ENCODE measurements at places on chromosomes 1 and 21.

- DNase-seq: peak; percentile 52
Observed at GRCh38 chr1:185238447-185238846, 78.6 kb downstream of the IVNS1ABP start.

- no peak for DNase-seq
Observed at GRCh38 chr1:211632117-211632807, 43.2 kb downstream of the NEK2 start.

- DNase-seq: no peak
Observed at GRCh38 chr1:53705446-53706096, 33.4 kb downstream of the GLIS1 start.

DNA sequence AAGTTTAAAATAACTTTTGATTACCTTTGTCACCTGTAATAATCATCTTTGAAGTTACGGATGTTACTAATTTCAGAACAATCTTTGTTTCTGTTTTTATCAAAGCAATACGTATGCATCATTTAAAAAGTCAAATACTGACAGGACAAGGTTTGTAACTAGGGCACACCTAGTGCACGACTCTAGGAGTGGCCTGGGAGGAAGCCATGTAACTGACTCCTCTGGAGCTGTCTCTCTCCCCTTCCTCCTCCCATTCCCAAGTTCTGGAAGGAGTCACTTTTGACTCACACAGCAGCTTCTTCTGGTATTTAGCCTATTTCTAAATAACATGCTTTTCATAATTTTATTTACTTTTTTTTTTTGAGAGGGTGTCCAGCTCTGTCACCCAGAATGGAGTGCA, 11.8 kb upstream of the RAP1GAP start:
- DNase-seq: peak; percentile 27

- peak; percentile 72 for DNase-seq
Observed at GRCh38 chr1:206469933-206470691, at the start of gene IKBKE. TSS of gene IKBKE (plus strand) at chr1:206470476. CDS start at chr1:206473228, 2,752 bp downstream.

- no peak for DNase-seq
Observed at GRCh38 chr1:151197863-151198253, 494 bp upstream of the PIP5K1A start.

DNA sequence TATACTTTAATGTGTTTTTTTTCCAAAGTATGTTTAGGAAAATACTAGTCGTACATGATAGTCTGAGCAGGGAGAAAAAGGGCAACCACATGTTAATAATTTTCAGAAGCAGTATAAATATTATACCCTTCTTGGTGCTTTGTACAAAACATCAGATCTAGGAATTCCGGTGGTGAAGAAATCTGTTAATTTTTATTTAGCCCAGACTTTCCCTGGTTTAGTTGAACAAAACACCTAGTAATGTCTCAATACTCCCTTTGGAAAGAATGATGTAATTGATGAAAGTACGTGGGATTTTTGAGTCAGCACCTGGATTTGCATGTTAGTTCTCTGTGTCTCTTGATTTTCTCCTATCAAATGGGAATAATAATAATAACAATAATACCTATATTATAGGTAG, 38.4 kb upstream of the KCNK2 start:
- no peak for DNase-seq

GRCh38 chr1:179156026-179156425, 73.5 kb downstream of the ABL2 start:
- no peak for DNase-seq

DNA sequence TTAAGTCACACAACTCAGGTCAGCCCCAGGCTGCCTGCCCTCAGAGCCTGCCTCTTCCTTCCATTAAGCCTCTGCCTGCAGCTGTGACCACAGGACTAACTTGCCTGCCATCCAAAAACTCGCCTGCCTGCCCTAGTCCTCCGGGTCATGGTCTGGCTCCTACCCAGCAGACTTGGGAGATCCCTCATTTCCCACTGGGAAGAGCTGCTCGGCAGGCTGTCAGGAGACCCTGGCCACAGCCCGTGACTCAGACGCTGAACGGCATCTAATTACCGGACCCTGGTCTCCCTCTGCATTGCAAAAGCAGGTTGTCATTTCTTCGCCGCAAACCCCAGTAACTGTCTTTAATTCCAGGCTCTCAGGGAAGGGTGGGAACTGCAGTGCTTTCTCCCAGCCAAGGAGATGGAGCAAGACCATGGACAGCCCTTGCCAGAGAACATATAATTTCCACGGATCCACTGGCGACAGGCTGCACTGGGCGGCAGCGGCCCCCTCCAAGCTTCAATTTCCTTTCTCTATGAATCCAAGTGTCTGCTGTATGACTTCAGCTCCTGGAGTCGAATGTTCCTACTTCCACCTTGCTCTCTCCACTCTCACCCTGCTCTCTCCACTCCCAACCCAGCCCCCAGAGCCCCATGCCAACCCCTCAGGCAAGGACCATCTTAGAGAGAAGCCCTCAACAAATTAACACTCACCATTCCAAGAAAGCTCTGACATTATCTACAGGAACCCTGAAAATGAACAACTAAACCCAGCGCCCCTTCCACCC, 20.4 kb downstream of the OLFML2B start:
- peak; percentile 79 for DNase-seq

- DNase-seq: no peak
Observed at GRCh38 chr1:996851-997712, 2.8 kb downstream of the HES4 start.

DNA sequence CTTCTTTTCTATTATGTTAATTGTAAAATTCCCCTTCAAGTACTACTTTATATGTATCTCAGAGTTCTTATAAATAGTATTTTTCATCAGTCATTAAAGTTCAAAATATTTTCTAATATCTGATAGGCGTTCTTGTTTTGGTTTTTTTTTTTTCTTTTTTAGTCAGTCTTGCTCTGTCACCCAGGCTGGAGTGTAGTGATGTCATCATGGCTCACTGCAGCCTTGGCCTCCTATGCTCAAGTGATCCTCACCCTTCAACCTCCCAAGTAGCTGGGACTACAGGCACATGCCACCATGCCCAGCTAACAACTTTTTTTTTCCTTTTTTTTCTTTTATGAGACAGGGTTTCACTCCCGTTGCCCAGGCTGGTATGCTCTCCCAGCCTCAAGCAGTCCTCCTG, 27.3 kb downstream of the AGMAT start:
- DNase-seq: peak; percentile 29

DNA sequence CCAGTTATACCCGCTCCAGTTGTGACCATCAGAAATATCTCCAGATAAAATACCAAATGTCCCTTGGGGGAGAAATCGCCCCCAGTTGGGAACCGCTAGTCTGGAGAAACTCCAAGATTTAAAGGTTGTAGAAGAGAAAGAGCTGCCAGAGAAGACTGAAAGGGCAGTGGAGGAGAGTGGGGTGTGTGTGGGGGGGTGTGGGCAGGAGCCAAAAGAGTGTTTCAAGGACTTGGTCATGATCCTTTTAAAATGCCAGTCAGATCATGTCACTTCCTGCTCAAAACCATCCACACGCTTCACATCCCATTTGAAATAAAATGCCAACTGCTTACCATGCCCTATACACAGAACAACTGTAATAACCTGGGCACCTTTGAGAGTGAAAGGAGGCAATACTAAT, 3.4 kb upstream of the HEYL start:
- DNase-seq: peak; percentile 49

- DNase-seq: no peak
Observed at GRCh38 chr1:184867866-184868689, 106.2 kb downstream of the NIBAN1 start.

GRCh38 chr1:186772228-186772627, 56.5 kb upstream of the PLA2G4A start:
- no peak for DNase-seq

- peak; percentile 78 for DNase-seq
Observed at GRCh38 chr1:235468970-235469369, 35.3 kb downstream of the B3GALNT2 start.

DNA sequence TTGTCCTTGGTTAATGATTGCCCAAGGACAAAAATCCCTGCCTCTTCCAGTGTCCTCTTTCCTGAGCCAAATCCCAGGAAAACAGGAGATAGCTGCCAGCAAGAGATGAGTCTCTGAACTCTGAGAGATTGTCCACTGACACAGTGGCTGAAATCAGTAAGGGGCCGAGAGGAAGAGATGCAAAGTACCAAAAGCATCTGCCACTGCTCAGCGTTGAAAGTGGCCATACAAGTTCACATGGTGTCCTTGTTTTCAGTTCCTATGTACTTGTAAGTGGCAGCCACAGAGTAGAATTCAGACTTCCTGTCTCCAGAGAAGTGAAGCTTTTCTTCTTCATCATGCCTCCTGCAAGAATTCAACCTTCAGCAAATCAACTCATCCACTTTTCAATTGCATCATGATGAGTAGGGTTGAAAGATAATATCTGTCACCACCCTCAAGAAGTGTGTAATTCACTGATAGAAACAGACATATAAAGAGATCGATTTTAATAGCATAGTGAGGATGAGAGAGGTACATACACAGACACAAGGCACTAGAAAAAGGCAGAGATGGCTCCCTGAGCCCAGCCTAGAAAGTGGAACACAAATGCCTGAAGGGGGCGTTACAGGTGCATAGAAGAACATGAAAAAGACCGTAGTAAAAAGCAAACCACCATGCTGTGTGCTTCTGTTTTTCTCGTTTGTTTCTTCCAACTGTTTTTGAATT, 185.8 kb downstream of the MRPL39 start:
- DNase-seq: peak; percentile 48

DNA sequence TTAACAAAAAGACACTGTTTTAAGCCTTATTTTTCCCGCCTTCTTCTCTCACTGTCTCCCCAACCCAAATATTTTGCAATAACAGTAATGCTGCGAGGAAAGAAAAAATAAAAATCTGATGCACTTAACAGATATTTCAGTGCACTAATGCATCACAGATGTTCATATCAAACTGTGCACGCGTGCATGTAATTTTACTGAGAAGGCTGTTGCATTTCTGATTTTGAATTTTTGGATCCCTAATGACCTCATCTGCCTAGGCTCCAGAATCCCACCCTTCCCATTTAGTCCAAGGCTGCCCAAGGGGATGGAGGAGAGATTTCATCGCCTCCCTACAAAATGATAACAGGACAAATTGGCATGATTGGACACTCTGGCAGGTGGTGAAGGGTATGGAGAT, 5.5 kb downstream of the TRABD2B start:
- DNase-seq: no peak

- no peak for DNase-seq
Observed at GRCh38 chr1:118388301-118388959, 203.4 kb upstream of the SPAG17 start.

DNA sequence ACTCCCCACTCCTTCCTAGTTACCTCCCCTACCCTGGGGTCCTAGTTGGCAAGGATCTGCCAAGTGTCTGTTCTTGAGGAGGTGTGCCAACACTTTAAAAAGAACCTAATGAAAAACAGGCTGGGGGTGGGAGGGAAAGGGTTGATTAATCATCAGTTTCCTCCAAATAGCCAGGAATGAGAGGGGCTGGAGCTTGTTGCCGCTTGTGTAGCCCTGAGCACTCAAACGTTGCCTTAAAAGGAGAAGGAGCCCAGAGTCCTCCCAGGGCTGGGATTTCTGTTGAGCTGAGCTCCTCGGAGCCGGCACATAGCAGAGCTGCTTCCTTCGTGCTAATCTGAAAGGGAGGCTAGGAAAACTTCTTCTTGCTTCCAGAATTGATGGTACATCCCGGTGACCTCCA, 15.9 kb downstream of the SHISA4 start:
- peak; percentile 88 for DNase-seq

DNA sequence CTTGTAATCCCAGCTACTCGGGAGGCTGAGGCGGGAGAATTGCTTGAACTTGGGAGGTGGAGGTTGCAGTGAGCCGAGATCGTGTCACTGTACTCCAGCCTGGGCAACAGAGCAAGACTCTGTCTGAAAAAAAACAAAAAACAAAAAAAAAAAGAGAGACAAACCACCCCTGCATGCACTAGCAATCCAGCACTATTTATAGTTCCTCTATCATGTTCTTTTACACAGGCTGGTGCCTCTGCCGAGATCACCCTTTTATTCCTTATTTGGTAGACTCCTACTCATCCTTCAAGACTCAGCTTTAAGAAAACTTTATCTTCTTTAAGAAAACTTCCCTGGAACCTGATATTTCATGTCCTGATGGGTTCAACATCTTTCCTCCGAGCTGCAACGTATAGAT, 10.8 kb downstream of the FMO5 start:
- DNase-seq: no peak

DNA sequence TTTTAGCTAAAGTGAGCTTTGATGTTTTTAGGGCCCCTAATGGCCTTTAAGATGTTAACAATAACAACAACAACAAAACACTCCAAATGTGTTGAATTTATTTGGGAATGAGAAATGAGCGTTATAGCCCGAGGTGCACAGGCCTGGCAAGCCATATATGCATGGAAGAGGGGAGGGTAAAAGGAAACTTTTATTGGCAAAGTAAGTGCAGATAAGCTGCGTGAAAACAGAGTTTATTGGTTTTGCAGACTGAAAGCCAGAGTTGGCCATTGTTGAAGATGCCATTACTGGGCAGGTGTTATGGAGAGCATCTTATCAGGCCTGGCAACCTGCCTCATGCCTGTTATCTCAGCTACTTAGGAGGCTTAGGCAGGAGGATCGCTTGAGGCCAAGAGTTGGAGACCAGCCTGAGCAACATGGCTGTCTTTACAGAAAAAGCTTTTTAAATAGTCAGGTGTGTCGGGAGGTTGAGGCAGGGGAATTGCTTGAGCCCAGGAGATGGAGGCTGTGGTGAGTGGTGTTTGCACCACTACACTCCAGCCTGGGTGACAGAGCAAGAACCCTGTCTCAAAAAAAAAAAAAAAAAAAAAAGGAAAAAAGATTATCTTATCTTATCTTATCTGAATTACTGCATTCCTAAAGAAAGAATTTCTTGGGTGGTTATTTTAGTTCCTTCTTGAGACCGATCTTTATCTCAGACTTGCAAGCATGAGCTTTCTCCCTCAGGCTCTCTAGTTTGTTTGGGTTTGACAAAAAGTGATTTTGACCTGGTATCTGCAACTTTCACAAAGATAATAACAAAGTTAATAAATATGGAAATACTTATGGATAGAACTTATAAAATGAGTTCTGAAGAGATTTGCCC, 1.7 kb downstream of the PATJ start:
- DNase-seq: no peak

Measured in cardiac fibroblast (primary cell).